ENCODE measurements at places on chromosomes 16 and 17. TPM values are rescaled to one million over a fixed set of nuclear protein-coding genes. Genes with fewer than 3 reads are reported as not detected.

DNA sequence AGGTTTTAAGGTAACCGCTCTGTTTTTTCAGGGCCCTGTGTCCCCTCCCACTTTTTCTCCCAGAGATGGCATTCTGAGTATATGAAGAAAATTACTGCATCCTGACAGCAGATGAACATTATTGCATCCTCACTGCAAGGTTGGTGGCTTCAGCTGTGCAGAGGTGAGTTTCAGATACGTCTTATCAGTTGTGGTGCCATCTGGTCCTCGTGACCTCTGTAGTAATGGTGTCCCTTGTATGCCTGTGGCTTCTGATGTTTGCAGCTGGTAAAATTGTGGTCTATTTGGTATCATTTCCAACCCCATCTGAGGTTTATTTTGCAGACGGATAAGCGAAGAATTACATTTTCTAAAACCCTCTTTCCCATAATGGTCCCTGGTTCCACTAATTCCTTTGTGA, 417.0 kb downstream of the HS3ST3B1 start:
- DNase-seq: no peak

DNA sequence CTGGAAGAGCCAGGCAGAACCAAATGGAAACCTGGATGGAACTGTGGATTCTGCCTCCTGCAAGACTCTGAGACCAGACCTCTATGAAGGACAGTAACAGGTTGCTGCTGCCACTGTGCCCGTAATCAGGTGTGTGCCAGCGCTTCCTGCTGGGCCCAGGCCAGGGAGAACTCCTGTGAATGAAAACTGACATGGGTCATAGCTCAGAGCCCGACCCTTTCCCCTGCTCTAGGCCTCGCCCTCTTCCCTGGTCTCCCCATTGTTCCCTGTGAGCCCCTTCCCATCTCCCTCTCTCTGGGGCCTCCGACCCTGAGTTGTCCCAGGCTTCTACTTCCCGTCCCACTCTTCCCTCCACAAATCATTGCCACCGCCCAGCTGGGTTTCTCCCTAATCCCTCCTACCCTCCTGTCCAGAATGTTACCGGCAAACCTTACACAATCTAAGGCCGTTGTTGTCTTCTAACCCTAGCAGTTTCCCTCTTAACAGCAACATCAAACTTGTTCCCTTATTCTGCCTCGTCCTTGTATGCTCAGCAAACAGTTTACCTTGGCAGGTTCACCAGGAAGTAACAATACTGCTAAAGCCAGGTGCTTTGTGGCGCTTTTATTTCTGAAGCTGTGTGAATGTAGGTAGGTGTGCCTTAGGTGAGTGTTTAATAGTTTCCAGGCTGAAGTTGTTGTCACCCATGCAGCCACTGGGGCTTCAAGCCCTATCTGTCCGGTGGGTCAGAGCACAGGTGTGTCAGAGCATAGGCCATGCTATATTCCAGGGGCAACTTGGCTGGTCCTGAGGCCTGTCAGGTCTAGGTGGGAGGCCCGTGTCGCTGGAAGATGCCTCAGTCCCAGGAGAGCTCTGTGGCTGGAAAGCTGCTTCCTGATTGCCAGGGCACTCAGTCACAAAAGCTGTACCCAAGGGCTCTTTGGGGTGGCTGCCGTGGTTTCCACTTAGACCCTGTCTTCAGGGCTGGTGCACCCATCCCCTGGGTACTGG, 32.0 kb downstream of the SMPD3 start:
- DNase-seq: no peak

DNA sequence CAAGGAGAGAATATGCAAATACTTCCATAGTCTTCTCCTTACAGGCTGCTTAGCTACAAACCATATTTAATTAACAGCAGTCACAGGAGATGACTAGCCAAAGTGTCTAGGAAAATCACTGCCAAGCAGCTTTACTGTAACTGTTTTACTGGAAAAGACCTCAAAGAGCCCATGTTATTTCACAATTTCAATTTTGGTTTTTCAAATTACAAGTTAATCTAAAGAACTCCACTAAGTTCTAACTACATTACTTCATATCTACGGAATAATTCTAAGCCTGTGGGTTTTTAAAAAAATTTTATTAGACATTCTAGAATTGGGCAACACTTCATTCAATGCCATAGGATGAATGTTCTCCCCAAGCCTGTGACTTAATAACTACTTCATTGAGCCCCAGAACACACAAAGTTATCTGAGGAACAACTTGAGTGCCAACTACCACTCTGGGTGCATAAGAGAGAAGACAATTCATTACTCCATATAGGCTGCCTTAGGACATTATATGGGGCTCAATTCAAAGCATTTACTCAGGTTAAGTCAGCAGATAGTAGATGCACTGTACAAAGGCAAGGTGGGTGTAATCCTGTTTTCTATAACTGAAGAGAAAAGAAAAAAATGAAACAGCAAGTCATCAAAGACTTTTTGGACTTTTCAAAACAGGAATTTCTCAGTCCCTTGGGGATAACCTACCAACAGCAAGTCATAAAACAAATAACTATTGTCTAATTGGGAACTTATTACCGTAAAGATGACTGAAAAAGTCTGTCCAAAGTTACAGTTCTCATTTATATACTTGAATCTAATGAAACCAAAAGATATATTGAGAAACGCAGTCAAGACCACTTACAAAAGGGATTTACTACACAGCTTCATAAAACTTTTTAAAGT, 33.0 kb downstream of the STAT3 start:
- DNase-seq: no peak

GRCh38 chr16:82034981-82035612, at the start of gene HSD17B2:
Gene HSD17B2 (plus strand): TSS chr16:82035253. CDS start chr16:82035425, 172 bp downstream.
- DNase-seq: no peak

DNA sequence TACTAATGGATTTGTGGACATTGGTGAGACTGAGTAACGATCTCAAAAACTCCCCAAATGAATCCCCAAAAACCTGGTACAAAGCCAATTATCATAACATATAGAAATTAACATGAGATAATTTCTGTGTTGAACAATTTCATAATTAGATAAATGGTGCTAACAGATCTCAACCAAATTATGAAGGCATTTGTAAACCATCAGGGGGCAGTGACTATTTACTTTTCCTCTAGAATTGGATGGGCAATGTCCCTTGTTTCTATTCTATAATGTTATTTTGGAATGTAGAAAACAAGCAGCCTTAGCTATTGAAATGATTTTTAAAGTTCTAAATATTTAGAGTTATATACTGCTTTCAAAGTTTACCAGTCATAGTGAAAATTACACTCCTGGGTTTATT, 57.8 kb downstream of the MYH10 start:
- no peak for DNase-seq

DNA sequence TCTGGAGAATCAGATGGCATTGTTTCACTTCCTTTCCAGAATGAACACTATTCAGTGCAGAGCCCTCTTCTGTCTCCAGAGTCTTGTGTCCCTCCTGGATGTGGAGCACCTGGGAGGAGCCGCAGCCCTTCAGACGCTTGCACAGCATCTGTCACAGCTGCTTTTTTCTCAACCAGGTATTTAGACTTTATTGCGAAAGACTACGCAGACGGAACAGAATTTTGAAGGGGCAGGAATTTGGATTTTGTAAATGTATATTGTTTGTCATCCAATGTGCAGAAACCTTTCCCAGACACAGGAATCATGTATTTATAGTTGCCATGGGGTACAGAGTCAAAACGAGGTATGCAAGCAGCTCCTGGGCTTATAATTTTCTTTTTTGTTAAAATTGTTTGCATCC, 20.4 kb downstream of the HEATR3 start:
- DNase-seq: no peak

DNA sequence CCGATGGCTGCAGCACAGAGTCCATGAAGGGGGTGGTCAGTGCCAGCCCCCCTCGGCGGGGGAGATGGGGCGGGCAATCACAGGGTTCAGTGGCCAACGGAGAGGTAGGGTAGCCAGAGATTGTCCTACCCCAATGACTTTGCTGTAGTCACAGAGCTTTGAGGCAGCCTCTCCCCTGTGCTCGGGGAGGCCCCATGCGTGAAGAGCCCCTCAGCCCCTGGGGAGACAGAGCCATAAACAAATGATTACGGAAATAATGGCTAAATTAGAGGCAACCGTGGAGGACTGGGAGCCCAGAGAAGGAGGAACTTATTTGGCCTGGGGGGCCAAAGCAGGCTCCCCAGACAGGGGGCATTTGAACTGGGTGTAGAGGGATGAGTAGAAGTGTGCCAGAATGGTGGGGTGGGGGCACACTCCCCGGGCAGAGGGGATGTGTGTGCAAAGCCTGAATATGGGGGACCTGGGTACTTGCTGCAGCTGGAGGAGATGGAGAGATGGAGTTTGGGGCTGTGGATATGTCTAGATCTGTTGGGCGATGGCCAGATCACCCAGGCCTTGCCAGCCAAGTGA, 164.8 kb downstream of the CMIP start:
- DNase-seq: no peak

The LHX1 gene
- not detected for total RNA-seq
